ENCODE measurements at places on chromosomes 11 and 22.

GRCh38 chr11:109320595-109320994 is 101.4 kb upstream of the C11orf87 start:
- peak; percentile 81 for DNase-seq

- no peak for DNase-seq
Observed at GRCh38 chr11:135073381-135073780, 661.3 kb upstream of the B3GAT1 start.

GRCh38 chr11:95456714-95457491 is 225.9 kb upstream of the SESN3 start:
- DNase-seq = peak; percentile 47

- DNase-seq = no peak
Observed at GRCh38 chr22:49583886-49584505, 243.7 kb downstream of the BRD1 start.

DNA sequence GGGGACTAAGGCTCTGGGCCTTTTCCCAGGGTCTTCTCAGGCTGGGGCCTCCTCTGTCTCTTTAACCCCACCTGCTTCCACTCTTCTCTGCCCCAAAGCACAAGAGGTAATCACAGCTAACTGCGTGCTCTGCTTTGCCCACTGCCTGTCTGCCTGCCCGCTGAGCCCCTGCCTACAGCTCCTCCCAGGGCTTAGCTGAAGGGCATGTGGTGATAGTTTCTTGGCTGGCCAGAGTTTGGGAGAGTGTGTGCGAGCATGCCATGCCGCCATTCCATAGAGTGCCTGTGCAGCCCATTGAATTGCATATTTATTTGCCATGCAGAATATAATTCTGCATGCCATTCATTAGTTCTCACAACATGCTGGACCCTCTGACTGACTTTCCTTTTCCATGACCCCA is 32.5 kb downstream of the PHLDB1 start:
- no peak for DNase-seq

DNA sequence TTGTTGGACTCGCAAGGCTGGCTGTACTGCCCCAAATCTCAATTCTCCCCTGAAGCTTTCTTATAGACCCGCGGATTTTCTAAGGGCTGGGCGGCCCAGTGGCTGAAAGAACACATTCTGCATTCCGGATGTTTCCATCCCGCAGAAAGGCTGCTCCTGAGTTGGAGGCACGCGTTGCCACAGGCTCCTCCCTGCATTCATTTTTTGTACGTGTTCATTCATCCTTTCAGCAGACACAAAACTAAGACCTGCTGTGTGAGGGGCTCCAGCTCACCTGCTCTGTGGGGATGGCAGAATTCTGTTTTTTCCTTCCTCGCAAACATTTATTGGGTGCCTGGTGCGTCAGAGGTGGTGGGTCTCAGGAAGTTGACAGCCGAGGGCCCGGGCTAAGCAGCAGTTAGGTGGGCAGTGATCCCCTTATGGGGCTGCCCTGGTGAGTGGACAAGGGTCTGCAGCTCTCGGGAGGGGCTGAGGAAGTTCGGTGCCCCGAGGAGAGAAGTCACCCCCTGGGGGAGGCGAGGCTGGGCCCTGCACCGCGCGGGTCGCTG is 23.7 kb downstream of the SHANK3 start:
- DNase-seq = no peak

GRCh38 chr22:27853424-27853823 is 51.9 kb upstream of the MN1 start:
- peak; percentile 55 for DNase-seq

- peak; percentile 9 for DNase-seq
Observed at GRCh38 chr11:124085583-124085982, 29.7 kb upstream of the VWA5A start.

DNA sequence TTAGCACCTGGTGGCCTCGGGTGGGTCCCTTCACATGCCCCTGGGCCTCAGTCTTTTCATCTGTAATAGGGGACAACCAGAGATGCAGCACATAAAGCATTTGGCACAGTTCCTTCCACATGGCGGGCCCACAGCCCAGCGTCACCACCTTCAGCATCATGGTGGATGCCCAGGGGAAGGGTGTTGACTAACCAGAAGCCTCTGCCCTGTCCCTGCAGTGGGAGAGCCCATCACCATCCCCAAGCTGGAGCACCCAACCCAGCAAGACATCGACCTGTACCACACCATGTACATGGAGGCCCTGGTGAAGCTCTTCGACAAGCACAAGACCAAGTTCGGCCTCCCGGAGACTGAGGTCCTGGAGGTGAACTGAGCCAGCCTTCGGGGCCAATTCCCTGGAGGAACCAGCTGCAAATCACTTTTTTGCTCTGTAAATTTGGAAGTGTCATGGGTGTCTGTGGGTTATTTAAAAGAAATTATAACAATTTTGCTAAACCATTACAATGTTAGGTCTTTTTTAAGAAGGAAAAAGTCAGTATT is 14.8 kb upstream of the UVRAG start:
- DNase-seq = no peak

DNA sequence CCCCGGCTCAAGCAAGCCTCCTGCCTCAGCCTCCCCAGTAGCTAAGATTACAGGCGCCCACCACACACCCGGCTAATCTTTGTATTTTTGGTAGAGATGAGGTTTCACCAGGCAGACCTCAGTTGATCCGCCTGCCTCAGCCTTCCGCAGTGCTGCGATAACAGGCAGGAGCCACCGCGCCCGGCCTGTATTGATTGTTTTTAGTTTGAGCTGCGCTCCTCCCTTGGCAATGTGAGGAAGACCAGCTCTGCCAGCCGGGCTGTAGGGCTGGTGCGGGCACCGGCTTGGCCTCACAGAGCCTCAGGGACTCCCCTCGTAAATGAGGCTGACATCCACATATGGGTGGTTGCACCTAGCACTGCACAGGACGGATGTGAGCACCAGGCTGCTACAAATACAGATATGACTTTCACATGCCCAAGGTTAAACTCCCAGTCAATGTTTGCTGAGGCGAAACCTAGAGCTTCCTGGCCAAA is 7.5 kb upstream of the SLC2A11 start:
- no peak for DNase-seq

DNA sequence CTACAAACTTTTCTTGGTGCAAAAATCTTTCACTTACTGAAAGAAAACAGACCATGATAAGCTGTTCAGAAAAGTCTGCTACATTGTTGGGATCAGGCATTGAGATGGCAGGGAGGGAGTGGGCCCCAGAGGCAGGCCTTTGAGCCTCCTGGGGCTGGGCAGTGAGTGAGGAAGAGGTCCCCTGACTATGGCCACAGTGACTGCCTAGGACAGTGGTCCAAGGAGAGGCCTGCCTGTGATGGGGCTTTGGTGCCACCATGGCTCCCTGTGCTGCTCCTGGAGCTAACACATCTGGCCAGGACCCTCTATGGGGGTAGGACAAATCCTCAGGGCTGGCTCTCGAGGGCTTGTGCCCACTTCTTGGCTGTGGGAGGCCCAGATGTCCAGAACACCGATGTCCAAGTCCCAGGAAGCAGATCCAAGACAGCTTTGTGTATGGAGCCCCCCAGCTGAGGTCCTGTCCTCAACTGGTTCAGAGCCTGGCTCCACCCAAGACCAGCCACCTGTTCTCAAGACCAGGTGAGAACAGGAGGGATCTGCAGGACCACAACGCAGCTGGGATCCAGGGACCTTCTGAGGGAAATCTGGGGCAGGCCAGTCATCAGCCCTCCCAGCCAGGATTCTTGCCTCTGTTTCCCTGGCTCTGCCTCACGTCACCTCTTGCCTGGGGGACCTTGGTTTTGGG is 36.9 kb downstream of the PPM1F start:
- DNase-seq = no peak

DNA sequence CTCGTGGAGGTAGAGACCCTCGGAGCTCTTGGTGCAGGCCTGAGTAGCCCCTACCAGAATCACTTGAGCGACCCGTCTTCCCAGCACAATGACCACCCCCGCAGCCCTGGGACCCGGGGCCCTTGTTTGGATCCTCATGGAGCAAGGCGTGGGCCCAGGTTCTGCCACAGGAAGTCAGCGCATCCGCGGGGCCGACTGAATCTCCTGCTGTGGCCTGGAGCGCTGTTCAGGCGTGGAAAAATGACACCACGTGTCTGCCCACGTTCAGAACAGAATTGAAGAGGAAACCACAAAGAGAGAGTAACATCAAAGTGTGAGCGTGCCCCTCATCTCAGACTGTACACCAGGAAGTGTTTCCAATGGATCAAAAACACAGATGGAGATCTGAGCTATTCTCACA is 1479.2 kb downstream of the TBC1D22A start:
- DNase-seq = no peak

GRCh38 chr22:44147008-44147645 is 33.6 kb upstream of the PARVG start:
- DNase-seq = no peak

DNA sequence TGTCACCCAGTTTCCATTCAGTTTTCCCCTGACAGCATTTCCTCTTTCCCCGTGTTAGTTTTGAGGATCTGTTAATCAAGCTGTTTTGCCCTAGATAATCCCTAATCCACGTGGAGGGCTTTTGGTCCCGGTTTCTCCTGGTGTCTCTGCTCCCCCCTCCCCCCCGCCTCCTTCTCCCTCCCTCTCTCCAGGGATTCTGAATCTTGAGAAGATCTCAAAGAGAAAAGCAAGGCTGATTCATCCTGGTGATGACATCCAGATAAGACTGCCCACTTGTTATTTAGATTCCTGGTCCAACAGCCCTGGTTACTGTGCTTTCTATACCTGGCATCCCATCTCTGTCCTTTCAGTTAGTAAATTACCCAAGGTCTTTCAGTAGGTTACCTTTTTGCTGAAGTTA is 59.4 kb downstream of the KCNA4 start:
- DNase-seq = no peak

DNA sequence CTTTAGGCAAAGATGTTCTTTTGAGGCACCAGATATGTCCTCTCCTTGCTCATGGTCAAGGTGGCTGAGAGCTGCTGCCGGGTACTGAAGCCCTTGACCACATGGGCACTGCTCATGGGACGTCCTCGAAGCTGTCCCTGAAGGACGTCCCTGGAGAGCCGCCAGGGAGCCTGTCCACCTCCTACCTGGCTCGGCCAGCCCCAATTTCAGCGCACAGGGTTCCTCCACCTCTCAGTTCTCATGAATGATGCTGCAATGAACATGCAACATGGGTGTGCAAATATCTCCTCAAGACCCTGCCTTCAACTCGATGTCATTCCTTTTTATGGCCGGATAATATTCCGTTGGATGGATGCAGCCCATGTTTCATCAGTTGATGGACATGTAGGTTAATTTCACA is 24.4 kb upstream of the TOLLIP start:
- no peak for DNase-seq

DNA sequence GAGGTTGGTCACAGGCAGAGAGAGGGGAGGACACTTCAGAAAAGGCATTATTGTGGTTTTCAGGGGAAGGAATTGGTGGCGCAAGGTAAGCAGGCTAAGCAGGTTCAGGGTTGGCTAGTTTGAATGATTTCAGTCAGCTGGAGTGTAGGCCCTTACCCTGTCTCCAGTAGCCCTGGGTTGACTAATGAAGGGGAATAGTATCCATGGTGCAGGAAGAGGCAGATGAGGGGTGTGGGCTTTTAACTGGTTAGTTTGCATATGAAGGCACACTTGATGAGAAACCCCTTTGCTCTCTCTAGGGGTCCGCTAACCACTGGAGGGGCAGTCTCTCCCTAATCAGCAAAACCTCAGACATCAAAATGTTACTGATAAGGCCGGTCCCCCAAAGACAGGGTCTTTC is 249.7 kb downstream of the AASDHPPT start:
- no peak for DNase-seq
